ENCODE measurements at places on chromosomes 6 and 20. TPM values are rescaled to one million over a fixed set of nuclear protein-coding genes. Genes with fewer than 3 reads are reported as not detected.

The TEAD3 gene
- 54.9 TPM for total RNA-seq

The TCP11 gene
- 0.66 TPM for total RNA-seq

DNA sequence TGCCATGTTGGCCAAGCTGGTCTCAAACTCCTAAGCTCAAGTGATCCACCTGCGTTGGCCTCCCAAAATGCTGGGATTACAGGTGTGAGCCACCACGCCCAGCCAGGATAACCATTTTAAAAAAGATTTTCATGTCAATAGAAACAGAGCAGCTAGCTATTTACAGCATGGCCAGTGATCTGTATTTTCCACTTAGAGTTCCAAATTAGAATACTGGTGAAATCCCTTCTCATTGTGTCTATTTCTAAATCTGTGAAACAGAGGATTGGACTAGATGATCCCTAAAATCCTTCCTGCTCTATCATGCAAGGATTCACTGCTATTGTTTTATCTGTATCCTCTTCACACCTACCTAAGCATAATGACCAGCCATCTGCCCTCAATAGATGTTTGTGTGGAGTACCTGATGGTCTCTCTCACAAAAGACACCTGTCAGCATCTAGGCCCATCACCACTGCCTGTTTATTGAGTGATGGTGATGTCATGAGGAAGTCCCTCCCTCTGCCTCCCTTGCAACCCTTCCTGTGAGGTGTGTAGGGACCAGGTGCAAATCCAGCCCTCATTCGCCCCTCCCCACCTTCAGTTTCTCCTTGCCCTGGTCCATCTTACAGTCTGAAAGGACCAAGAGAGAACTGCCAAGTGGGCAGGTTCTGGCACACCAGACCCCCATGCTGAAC, 26.5 kb upstream of the SMIM29 start:
- H3K4me1 ChIP-seq = no peaks in the 10 kb centered on the region
- H3K27ac ChIP-seq = no peak overlapping the region
- no peaks in the 10 kb centered on the region for H3K36me3 ChIP-seq
- DNase-seq = no peak
- no peak overlapping the region for H3K4me3 ChIP-seq

- peak overlapping the region; percentile 51 for H3K4me3 ChIP-seq
- H3K4me1 ChIP-seq = no peaks in the 10 kb centered on the region
- H3K36me3 ChIP-seq = no peaks in the 10 kb centered on the region
- DNase-seq = peak; percentile 80
Observed at GRCh38 chr20:62929051-62929538, 2.8 kb upstream of the DIDO1 start.

- peaks cover 59% of the 10 kb centered on the region for H3K4me1 ChIP-seq
- no peaks in the 10 kb centered on the region for H3K36me3 ChIP-seq
- H3K27me3 ChIP-seq = no peaks in the 10 kb centered on the region
- peak within 1 kb of the TSS; percentile 100 for H3K4me3 ChIP-seq
- peak within 1 kb of the TSS; percentile 97 for H3K27ac ChIP-seq
- DNase-seq = peak; percentile 93
Observed at GRCh38 chr6:159693128-159693893, at the start of gene SOD2. Gene SOD2 (minus strand): TSS chr6:159693241. CDS start chr6:159693167, 74 bp downstream.

- H3K27me3 ChIP-seq = no peaks in the 10 kb centered on the region
- no peak for DNase-seq
- no peak overlapping the region for H3K4me3 ChIP-seq
- no peaks in the 10 kb centered on the region for H3K36me3 ChIP-seq
- peaks cover 17% of the 10 kb centered on the region for H3K4me1 ChIP-seq
- H3K27ac ChIP-seq = no peak overlapping the region
Observed at GRCh38 chr6:150200428-150201100, 57.7 kb downstream of the PPP1R14C start.

GRCh38 chr6:138211048-138211581, 7.2 kb downstream of the PBOV1 start:
- no peaks in the 10 kb centered on the region for H3K4me1 ChIP-seq
- no peaks in the 10 kb centered on the region for H3K27me3 ChIP-seq
- H3K4me3 ChIP-seq = no peak overlapping the region
- no peak for DNase-seq

DNA sequence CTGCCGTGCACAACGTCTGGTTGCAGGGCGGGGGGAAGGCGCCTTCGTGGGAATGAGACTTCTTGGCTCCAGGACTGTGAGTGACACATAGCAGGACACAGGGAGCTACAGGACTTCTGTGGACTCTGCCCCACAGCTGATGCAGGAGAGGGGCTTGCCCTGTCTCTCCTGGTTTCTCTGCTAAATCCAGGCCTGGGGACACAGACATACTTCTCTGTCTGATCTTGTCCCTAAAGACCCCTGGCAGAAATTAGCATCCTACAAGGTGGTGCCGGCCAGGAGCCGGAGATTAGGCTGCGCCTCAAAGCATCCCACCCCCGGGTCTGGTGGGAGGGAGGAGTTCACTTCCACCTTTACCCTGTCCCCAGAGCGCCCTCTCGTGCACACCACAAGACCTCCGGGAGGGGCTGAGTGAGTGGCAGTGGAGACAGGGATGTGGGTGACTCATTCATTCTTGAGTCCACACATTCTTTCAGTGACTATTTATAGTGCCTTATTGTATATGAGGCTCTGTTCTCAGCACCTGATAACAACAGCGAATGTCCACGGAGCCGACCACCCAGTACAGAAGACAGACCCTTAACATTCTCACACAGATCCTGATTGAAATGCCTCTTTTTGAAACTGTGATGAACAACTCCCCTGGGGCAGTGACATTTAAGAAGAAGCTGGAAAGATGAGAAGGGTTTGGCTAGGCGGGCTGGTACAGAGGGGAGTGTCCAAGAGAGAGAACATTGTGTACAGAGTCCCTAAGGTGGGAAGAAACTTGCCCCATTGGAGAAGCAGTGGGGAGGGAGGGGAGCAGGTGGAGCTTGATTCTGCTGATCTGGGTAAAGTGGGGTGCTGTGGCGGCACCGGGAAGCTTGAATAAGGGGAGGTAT, 39.0 kb downstream of the GMPR start:
- no peaks in the 10 kb centered on the region for H3K36me3 ChIP-seq
- H3K4me3 ChIP-seq = no peak overlapping the region
- no peaks in the 10 kb centered on the region for H3K27me3 ChIP-seq

The RIN2 gene
- 58.3 TPM for total RNA-seq

The CRISP3 gene
- not detected for total RNA-seq

DNA sequence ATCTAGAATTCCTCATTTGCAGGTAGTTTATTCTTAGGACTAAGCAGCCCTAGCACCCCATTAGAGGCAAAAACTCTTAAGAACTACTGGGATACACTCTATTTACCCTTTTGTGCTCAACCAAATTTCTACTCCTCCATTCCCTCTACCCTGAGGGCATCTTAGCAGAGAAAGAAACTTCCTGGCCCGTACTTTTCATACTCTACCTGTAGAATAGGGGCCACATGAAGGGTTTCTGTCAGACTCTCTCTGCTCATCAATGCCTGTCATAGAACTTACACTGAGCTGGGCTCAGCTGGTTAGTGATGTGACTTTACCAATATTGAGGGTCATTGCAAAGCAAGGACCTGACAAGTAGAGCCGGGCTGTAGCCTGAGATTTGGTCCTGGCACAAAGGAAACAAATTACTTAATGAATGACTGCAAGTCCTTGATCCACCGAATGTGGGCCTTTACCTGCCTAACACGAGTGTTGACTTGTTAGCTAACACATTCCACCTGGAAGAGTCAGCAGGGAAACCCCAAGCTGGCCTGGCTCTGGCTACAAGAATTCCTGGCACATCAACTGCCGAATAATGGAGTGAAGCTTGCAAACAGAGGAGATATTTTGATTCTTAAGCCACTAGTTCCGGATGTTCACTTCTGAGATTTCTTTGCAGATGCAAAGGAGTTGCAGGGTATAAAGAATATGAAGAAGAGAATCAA, 280.5 kb upstream of the JAG1 start:
- H3K36me3 ChIP-seq = no peaks in the 10 kb centered on the region
- no peak for DNase-seq
- H3K27me3 ChIP-seq = no peaks in the 10 kb centered on the region
- no peak overlapping the region for H3K4me3 ChIP-seq

DNA sequence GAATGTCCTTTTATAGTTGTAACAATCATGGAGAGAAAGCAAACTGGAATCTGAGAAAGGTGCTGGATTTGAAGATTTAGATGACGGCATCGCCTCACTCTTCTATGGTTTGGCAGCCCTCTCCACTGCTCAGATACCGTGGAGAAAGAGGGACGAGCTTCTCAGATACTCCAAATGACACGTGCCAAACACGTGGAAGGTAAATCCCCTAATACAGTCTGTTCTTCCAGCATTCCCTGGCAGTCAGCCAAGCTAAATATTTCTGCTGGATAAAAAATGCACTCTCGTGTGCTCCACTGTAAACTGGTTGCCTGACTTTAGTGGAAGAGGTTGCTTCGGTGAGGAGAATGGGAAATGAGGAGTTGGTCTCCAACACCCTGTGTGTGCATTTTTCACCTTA, 16.7 kb upstream of the PRDM1 start:
- DNase-seq = no peak
- no peaks in the 10 kb centered on the region for H3K27me3 ChIP-seq
- H3K27ac ChIP-seq = no peak overlapping the region
- no peaks in the 10 kb centered on the region for H3K36me3 ChIP-seq
- H3K4me1 ChIP-seq = no peaks in the 10 kb centered on the region
- no peak overlapping the region for H3K4me3 ChIP-seq

- DNase-seq = no peak
- H3K27ac ChIP-seq = no peak overlapping the region
- no peak overlapping the region for H3K4me3 ChIP-seq
- H3K27me3 ChIP-seq = no peaks in the 10 kb centered on the region
- H3K4me1 ChIP-seq = no peaks in the 10 kb centered on the region
- peaks cover 71% of the 10 kb centered on the region for H3K36me3 ChIP-seq
Observed at GRCh38 chr6:28117386-28118050, 6.9 kb upstream of the ZSCAN16 start.
